ENCODE measurements at places on chromosomes 4 and X.

DNA sequence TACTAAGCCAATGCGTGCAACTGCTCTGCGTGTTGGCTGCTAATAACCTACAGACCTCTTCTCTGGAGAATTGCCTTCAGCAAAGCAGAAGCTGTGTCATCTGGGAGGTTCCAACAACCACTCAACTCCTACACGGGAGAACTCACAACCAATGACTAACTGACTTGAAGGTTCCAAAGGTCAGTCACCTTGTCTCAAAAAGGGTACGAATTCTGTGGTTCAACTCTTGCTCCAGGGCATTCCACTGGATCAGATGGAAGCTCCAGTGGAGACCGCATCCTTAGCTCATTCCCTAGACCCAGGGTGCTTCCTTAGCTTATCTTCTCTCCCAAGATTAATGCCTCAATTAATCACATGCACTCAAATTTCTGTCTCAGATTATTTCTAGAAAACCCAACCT lies 222.7 kb downstream of the CHIC2 start:
- no peak for DNase-seq

- no peak for DNase-seq
These were observed 1.4 kb downstream of the ARHGEF6 start for GRCh38 chrX:136779346-136779781.

DNA sequence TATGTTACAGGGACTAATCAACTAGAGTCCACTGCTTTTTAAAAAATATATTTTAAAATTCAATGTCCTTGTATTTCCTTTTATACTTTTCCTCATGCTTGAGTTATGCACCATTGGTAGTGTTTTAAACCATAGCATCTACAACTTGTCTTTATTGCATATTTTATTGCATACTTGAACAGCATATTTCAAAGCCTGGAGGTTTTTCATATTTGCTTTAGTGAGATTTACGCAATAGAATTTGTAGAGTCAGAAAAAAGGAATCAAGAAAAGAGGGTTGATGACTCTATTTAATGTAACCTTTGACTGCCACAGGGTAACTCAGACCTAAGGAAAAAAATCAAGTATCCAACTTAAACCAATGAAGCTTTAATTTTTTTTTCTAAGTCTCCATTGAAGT lies 1165.7 kb upstream of the IGFBP7 start:
- no peak for DNase-seq

- DNase-seq = no peak
These were observed 99.0 kb downstream of the HMX1 start for GRCh38 chr4:8772499-8773123.

GRCh38 chr4:80012291-80012690 lies 60.7 kb downstream of the ANTXR2 start:
- no peak for DNase-seq

DNA sequence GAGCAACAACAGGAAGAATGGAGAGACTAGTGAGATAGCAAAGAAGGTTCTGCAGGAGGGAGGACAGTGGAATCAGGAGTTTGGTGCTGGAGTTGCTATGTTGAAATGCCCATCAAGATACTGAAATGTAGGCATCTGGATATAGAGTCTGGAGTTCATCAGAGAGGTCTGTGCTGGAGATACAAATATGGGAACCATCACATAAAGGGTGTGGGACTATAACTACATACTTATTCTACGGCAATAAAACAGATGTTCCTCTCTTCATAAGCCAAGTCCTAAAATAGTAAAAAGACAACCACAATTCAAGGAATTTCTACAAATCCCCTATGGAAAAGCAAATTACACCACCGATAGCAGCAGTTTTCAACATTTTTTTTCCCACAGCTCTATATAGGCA lies 1.6 kb downstream of the MED14 start:
- DNase-seq = no peak

- DNase-seq = no peak
These were observed 67.3 kb upstream of the VBP1 start for GRCh38 chrX:155148724-155149537.

DNA sequence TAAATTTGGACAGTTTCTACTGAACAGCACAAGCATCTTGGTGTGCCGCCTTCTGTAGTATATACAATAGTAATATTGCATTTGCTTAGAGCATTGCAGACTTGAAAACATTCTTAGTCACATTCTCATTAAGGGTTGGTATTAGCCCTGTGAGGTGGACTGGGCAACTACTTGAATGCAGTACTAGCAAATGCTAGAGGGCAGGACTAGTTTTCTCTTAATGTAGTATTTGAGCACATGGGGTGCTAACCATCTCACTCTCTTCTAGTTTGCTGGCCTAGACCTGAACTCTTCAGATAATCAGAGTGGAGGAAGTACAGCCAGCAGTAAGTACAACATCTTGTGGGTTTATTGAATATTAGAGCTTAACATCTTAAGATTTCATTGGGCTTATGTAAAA lies 3.2 kb downstream of the DDX3X start:
- no peak for DNase-seq

GRCh38 chrX:54808109-54808604 lies 612 bp downstream of the MAGED2 start:
- DNase-seq = peak; percentile 65

GRCh38 chr4:82780752-82781231 lies 17.8 kb downstream of the SCD5 start:
- DNase-seq = peak; percentile 41

- no peak for DNase-seq
These were observed 18.6 kb downstream of the PSAPL1 start for GRCh38 chr4:7415927-7416686.

GRCh38 chr4:71288875-71289274 lies 49.9 kb upstream of the SLC4A4 start:
- DNase-seq = no peak

- DNase-seq = no peak
These were observed 718.7 kb upstream of the MAGEB2 start for GRCh38 chrX:29496636-29497180.

- no peak for DNase-seq
These were observed 33.1 kb upstream of the GNRHR start for GRCh38 chr4:67787311-67787710.

- no peak for DNase-seq
These were observed 1341.5 kb upstream of the IGFBP7 start for GRCh38 chr4:58451707-58452106.

- DNase-seq = no peak
These were observed 31.6 kb downstream of the UGDH start for GRCh38 chr4:39495446-39496213.

DNA sequence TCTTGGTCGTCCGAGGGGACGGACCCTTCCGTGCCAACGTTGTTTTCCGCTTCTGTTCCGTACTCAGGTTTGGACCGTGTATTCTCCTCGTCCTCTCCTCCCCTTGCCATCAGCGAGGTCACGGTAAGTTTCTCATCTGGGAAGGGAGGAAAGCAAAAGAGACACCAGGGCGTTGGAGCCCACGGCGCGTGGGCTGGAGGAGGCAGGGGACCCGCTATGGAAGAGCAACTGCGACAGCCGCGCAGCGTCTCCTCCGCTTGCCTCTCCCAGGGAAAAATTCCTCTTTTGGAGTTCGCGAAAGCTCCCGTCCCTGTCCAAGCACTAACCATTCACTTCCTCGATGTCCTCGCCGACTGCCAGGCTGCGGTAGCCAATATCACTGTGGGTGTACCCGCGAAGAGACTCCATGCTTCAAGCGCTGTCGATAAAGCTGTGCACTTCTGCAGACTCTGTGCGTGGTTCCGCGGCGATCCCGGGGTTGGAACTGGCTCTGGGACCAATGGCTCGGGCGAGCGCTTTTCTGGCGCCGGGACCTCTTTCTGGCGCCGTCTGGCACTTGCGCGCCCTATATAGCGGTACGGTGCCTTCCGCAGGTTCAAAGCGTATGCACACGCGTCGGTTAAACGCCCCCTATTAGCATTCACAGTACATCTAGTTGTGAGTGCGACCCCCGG lies at the start of gene ESX1:
Gene ESX1 (minus strand): TSS at position 492 of the 674 bp plus-strand sequence. CDS start 84 bp downstream, at position 408.
- DNase-seq = no peak

DNA sequence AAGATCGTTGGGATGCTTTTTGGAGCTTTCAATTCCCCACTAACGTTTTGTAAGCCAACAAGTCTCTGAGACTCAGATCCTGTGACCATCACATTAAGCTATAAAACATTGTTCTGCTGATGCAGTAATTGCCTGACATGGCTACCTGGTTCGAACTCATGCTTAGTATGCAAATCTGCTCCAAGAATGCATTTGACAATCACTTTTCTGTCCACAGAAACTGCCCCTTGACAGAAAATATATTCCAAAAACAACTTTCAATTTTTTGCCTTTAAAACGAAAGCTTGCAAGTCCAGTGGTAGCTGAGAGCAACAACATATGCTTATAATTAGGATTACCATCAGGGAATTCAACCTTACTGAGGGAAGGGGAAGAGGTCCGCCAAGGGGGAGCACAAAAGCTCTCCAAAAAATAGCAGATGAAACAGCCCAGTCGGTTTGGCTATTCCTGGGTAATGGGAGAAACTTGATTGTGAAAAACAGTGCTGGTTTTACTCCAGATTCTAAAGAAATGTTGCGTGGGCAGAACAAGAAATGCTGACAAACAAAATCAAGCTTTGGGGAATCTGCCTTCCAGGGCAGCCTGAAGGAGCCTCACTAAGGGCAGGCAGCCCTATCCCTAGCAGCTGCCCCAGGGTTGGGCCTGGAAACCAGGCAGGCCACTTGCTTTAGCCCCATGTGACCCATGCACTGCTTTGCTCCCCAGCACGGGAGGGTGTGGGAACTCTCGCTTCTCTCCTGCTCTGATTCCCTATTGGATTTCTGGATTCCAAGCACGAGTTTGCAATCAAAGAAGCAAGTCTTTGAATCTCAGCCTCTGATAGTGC lies 160.7 kb upstream of the LDB2 start:
- no peak for DNase-seq

GRCh38 chr4:20026456-20026855 lies 225.2 kb upstream of the SLIT2 start:
- DNase-seq = no peak

- peak; percentile 71 for DNase-seq
These were observed 3.0 kb upstream of the UBA1 start for GRCh38 chrX:47190445-47191269.

DNA sequence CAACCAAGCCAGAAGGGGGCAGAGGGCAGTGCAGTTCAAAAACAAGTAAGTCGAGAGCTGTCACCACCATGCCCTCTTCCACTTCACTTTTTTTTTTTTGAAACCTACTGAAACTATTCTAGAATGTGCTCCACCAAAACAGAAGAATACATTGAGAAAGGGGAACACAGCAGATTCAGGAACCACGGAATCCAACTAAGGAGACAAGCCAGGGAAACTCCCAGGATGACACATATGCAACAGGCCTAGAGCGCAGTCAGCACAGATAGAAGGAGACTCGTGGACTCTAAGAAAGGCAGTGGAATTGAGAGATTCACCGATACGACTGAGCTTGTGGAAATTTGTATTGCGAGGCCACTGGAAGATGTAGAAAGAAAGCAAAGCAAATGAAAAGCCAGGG lies 66.1 kb downstream of the PHKA2 start:
- no peak for DNase-seq

- no peak for DNase-seq
These were observed 31.5 kb downstream of the SEPTIN6 start for GRCh38 chrX:119661486-119661885.

DNA sequence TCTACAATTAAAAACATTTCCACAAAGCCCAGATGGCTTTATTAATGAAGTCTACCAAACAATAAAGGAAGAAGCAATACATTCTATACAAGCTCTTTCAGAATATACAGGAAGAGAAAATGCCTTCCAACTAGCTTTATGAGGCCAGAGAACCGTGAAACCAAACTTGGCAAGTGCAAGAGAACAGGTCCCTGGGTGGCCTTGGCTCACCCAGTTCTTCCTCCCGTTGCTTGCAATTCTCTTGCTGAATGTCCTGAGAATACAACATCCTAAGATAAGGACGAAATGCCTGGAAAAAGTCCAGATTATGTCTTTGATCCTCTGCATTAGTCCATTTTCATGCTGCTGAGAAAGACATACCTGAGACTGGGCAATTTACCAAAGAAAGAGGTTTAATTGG lies 204.9 kb downstream of the MAD2L1 start:
- no peak for DNase-seq

- no peak for DNase-seq
These were observed 12.2 kb upstream of the TMPRSS11B start for GRCh38 chr4:68257719-68258118.

DNA sequence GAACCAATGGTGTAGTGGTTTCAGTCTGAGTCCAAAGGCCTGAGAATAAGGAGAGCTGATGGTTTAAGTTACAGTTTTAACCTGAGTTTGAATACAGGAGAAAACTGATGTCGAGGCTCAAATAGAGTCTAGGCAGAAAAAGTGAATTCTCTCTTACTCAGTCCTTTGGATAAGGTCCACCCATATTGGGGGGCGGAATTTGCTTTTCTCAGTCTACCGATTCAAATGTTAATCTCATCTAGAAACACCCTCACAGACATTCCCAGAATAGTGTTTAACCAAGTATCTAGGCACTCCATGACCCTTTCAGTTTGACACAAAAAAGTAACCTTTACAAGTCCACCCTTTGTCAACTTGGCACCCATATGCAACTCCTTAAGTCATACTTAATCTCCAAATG lies 216.0 kb downstream of the GRID2 start:
- DNase-seq = no peak

- DNase-seq = no peak
These were observed 1327.4 kb downstream of the FSTL5 start for GRCh38 chr4:160836431-160836830.

- DNase-seq = no peak
These were observed 34.5 kb downstream of the TNIP2 start for GRCh38 chr4:2721586-2721985.

GRCh38 chr4:81257816-81258215 lies 42.8 kb upstream of the PRKG2 start:
- no peak for DNase-seq

GRCh38 chrX:23811656-23812055 lies 28.7 kb downstream of the SAT1 start:
- peak; percentile 27 for DNase-seq

DNA sequence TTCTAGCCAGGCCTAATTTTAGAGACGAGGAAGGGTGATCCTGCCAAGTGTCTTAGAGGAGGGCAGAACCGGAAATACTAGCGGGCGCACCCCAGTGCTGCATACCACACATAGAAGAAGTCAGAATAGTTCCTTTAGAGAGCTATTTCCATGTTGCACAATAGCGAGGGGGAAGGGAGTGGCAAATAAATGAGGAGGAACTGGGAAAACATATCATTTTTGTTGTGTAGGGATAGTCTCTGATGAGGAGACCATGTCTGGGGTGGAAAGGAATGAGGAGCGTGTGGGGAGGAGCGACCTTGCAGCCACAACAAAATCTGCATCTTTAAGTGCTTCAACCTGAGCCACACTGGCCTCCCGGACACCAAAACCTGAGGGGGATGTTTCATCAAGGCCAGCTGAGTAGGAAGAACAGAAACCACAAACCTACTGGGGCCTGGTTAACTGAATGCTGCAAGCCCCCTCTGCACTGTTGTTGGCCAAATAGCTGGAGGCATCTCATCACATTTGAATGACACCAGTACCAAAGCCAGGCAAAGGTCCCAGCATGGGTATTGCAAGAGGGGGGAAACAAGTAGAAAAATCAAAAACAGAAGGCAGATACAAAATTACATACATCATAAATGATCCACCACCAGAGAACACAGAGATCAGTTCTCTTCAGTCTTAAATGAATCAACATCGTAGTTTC lies 26.7 kb upstream of the C1QTNF7 start:
- DNase-seq = no peak

GRCh38 chr4:628821-629635 lies 3.7 kb downstream of the PDE6B start:
- no peak for DNase-seq
